CD4-positive, alpha-beta T cell treated with Interleukin-6 at 100 ng/mL for 8 hours (primary cell): ENCODE measurements at places on chromosomes 1 and 21.

GRCh38 chr1:72481420-72481970, 199.2 kb upstream of the NEGR1 start:
- no peak for DNase-seq

DNA sequence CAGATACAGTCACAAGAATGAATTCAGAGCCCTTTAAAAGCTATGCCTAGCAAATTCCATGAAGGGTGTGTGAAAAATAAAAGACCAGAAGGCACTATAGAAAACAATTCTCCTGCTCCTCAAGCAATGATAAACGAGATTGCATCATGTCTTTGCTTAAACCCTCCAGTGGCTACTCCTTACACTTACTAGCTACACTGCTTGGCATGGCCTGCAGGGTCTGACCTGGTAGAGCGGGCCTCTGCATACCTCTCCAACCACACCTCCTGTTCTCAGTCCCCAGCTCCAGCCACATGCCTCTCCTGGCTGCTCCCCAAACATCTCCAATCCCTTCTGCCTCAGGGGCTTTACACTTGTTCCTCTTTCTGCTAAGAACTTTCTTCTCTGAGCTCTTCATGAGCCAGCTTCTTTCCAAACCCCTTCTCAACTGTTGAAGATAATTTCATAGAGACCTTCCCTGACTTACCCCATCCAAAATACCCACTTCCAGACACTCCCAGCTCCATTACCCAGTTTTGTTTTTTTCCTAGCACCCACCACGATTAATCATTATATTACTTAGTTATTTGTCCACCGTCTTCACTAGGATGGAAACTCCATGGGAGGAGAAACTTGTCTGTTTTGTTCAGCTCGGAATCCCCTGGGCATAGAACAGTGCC, 11.2 kb upstream of the CREG1 start:
- DNase-seq, result no peak

DNA sequence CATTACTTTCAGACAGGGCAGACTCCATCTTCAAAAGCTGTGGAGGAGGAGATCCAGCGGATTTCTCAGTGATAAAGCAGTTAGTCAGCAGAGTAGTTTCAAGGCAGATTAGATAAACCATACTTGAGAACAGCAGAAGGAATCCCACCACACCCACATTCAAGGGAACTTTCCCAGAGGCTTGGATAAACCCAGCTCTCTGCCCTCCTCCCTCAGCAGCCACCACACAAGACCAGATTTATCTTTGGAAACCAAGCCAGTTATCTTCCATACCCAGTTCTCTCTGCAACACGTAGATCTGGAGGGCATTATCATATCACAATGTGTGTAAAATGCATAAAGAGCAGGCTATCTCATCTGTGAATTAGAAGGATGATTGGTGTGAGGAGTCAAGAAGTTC, 40.2 kb downstream of the GFI1 start:
- no peak for DNase-seq

DNA sequence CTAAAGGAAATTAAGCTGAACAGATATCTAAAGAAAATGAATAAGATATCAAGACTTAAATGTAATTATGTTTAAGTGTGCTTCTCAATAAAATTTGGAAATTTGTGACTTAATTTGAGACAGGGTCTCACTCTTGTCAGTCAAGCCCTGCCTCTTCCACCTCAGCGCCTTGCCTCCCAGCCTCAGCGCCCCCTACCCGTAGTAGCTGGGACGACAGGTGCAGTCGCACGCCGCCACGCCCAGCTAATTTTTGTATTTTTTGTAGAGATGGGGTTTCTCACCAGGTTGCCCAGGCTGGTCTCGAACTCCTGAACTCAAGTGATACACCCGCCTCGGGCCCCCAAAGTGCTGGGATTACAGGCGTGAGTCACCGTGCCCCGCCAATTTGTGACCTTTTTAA, 117.0 kb downstream of the CLEC20A start:
- no peak for DNase-seq

DNA sequence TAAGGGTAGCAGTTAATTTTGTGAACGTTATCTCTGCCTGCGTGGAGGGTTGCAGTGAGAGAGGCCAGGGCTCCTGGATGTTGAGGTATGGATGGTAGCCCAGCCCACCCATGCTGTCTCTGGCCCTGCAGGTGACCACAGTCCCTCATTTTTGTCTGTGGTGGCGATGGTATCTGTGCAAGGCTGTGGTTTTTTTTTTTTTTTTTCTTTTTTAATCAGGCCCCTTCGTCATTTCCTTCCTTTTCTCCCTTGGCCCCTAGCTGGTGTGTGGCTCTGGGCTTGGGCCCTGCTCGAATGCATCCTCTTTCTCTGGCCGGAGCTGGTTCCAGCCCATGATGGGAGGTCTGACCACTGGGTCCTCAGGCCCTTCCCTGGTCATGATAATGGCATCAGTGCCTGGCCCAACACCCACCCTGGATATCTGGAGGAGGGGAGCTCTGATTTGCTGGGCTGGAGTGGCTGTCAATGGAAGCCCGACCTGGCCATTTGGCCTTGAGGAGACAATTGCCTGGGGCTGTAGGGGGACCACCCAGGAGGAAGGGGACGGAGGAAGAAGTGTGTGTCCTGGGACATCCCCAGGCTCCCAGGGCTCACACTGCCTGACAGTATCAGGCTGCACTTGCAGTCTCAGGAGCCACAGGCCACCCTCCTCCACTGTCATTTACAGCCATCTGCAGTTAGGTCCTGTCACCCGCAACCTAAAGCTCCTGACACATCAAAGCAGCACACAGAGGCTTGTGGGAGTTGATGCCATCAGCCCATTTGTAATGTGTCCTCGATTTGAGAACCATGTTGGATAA, 8.1 kb upstream of the RNF187 start:
- no peak for DNase-seq

- DNase-seq, result no peak
Observed at GRCh38 chr1:208312706-208313105, 68.5 kb upstream of the PLXNA2 start.

GRCh38 chr1:63877816-63878215, 104.0 kb downstream of the ROR1 start:
- DNase-seq, result no peak

DNA sequence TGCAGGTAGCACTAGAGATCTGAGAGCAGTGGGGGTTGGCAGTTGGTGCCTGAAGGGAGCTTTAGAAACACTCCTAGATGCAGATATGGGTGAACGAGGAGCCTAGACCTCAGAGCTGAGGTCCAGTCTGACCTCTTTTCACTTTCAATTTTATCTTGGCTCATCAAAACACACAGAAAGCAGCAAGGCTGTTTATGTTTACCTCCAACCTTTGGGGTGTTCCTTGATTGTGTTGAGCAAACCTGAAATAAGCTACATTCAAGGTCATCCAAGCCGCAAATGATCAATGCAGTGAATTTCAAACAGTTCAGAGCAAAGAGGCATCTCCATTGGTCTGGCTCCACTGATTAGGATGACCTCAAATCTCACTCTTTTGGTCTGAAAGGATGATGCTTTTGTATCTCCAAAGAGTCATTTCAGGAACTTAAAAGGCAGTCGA, 1.3 kb downstream of the LY9 start:
- no peak for DNase-seq

- DNase-seq, result no peak
Observed at GRCh38 chr1:84972377-84972987, 24.4 kb downstream of the MCOLN2 start.

DNA sequence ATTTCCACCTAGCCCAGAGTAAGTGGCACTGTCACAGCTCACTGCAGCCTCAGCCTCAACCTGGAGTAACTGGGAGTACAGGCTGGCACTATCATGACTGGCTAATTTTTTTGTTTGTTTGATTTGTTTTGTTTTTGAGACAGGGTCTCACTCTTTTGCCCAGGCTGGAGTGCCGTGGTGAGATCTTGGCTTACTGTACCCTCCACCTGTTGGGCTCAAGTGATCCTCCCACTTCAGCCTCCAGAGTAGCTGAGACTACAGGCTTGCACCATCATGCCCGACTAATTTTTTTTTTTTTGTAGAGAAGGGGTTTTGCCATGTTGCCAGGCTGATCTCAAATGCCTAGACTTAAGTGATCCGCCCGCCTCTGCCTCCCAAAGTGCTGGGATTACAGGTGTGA, 2.5 kb downstream of the UCK2 start:
- DNase-seq, result no peak

DNA sequence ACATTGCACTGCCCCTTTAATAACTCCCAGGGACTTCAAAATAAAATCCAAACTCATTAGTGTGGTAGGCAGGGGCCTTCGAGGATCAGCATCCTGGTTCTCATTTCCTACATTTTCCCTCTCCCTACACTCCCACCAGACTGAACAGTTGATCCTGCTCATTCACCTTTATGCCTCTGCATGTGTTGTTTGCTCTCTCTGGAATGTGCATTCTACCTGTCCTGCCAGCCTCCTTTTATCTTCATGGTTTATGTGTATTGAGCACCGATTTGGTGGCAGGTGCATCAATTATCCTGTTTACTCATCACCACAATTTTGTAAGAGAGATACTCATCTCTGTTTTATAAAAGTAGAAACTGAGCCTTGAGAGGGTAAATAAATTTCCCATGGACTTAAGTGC, 125.0 kb downstream of the ADSS2 start:
- no peak for DNase-seq

DNA sequence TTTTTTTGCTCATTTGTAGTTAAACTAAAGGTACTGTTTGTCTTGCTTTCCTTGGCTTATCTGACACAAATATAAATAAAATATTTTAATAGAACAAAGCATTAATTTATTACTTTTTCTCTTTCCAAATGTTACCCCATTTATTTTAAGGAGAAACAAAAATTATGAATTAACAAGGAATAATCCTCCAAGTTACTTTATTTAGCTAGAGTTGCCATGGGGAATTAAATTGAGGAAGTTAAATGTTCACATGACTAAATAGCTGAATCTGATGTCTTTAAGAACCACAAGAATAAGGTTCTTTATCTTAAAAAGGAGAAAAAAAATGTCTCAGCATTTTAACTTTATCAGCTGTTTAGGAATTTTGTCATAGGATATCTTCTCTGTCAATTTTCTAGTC, 12.3 kb downstream of the ATG4C start:
- DNase-seq, result no peak

DNA sequence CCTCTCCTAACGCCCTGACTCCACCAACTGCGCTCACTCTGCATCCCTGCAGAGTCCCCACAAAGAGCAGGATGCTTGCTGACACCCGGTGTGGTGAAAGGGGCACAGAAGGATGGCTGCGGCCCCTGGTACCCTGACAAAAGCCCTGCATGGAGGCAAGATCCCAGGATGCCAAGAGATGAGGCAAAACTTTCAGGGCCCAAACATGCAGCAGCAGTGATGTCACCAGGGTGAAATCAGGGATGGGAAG, 36.6 kb downstream of the SLC9A1 start:
- DNase-seq, result no peak

DNA sequence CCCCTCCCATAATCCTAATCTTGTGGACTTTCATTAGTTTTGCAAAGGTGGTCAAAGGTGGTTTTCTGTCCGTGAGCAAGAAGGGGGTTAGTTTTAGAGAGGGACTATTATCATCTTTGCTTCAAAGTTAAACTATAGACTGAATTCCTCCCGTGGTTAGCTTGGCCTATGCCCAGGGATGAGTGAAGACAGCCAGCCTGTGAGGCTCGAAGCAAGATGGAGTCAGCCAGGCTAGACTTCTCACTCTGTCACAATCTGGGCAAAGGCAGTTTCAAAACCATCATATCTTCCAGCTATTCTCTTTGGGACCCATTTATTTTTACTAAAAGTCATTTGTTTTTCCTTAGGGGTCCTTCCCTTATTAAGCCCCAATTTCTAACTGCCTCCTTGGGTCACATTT, 12.9 kb upstream of the ENO1 start:
- no peak for DNase-seq

GRCh38 chr21:45982758-45983648, 1.4 kb downstream of the COL6A1 start:
- DNase-seq, result no peak

DNA sequence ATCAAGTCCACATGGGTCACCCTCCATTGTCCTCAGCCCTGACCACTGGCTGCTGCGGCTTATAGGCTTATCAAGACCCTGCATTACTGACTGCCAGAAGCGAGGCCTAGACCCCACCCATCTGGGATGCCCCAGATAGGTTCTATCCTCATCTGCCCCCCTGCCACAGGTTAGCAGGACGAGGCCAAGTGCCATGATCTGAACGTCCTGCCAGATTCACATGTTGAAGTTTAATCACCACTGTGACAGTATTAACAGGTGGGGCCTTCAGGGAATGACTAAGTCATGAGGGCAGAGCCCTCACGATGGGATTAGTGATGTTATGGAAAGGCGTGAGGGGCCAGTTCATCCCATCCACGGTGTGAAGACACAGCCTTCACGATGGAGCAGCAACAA, 6.2 kb upstream of the CPLANE2 start:
- DNase-seq, result no peak

GRCh38 chr1:39115271-39116110, 89.0 kb upstream of the MACF1 start:
- DNase-seq, result no peak

- DNase-seq, result peak; percentile 22
Observed at GRCh38 chr1:16048573-16049189, 5.1 kb downstream of the CLCNKB start.

DNA sequence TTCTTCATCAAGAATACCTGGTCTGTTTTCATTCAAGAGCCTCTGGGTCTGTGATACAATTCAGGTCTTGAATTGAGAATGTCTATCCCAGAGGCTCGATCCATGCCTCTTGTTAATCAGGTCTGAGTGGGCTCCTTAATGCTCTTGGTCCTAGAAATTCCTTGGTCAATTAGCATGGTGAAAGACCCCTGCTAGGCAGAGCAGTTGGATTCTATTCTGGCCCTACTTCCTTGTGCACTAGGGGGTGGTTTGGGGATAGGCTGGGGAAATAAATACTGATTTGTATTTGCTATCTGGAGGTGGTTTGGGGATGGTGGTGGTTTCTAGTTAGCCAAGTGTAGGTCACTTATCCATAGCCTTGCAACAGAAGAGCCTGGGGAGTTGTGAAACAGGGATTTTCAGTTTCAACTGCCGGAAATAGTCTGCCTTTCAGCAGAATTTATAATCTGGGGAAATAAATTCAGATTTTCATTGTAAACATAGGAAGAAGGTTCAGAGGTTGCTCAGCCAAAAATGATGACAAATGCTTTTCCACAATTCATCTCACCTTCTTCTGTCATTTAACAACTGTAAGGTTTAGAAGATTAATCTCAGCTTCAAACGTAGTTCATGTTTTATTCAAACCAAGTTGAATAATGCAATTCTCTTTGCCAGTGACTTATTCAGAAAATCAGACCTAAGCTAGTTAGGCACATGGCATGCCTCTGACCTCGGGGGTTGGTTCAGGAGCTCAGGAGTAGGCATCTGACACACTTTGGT, 22.2 kb upstream of the SCAF4 start:
- no peak for DNase-seq

DNA sequence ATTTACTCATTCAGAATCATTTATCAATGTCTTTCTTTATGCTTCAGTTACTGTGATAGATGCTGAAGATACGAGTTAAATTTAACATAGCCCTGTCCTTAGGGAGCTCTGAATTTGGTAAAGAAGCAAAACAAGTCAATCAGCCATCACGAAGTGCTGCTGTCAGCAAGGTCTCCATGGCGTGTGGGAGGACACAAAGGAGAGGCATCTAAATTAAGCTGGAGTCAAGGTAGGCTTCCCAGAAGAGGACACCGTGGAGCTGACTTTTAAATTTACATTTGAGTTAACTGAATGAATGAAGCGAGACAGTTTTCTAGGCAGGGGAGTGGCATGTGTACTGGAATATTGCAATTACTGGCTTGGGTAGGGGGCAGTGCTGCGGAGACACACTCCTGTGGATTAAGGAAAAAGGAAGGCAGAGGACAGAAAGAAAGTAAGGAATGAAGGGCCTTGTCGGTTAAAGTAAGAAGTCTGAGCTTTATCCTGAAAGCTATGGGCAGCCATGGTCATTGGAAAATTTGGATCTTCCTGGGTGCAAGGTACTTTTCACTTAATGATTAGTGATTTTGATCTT, 41.3 kb upstream of the C1orf87 start:
- no peak for DNase-seq

GRCh38 chr1:21931171-21932093, 5.7 kb downstream of the HSPG2 start:
- DNase-seq, result no peak
